ENCODE measurements at places on chromosomes 1 and 21. TPM values are rescaled to one million over a fixed set of nuclear protein-coding genes. Genes with fewer than 3 reads are reported as not detected.

Gene RIPK4
- 13.9 TPM for total RNA-seq

Gene EPHA2
- 125 TPM for total RNA-seq

Gene POLR3GL
- total RNA-seq = 11.8 TPM

Gene RASAL2
- 13.8 TPM for total RNA-seq

Gene CAPN8
- 0.77 TPM for total RNA-seq

Gene TACSTD2
- not detected for total RNA-seq

Gene CFAP107
- total RNA-seq = not detected

Gene CLCA1
- total RNA-seq = not detected

Gene FMO5
- 0.38 TPM for total RNA-seq

Gene ADIPOR1
- total RNA-seq = 57.1 TPM

Gene SAMSN1
- total RNA-seq = not detected

Gene HAO2
- not detected for total RNA-seq

Gene ZNF496
- total RNA-seq = 21.5 TPM

Gene DCDC2B
- total RNA-seq = not detected

Gene TADA1
- total RNA-seq = 12.9 TPM

Gene SYCP1
- total RNA-seq = not detected

Gene C1QA
- total RNA-seq = not detected

Gene C1orf116
- 5.8 TPM for total RNA-seq

Gene DPT
- not detected for total RNA-seq

Gene DIO1
- total RNA-seq = not detected

Gene UBXN11
- total RNA-seq = 17.2 TPM

Gene SH2D1B
- total RNA-seq = 0.18 TPM

Gene AUNIP
- 8.5 TPM for total RNA-seq

Gene KLHDC7A
- total RNA-seq = 2.3 TPM

Gene HCN3
- total RNA-seq = 6.6 TPM

Gene GJA5
- total RNA-seq = not detected

Gene TENT5C
- total RNA-seq = 0.07 TPM

Gene PLCH2
- 0.44 TPM for total RNA-seq

Gene SH3BP5L
- 26.6 TPM for total RNA-seq

Gene NCMAP
- 0.17 TPM for total RNA-seq

Gene RGSL1
- total RNA-seq = not detected

Gene CRABP2
- 13.0 TPM for total RNA-seq

Gene LINGO4
- not detected for total RNA-seq

Gene RCSD1
- total RNA-seq = not detected

Gene RGS18
- total RNA-seq = not detected

Gene FAM78B
- 0.31 TPM for total RNA-seq

Gene EPRS1
- total RNA-seq = 87.4 TPM

Gene RNU1-2
- not detected for total RNA-seq

Gene RNPEP
- 90.5 TPM for total RNA-seq

Gene NBPF4
- total RNA-seq = 0.12 TPM

Gene OR2T27
- not detected for total RNA-seq

Gene SUSD4
- 0.75 TPM for total RNA-seq

Gene DNASE2B
- not detected for total RNA-seq

Gene CHI3L1
- not detected for total RNA-seq

Gene ITGB3BP
- total RNA-seq = 15.2 TPM

Gene SAMD11
- total RNA-seq = 23.8 TPM

Gene SLC45A1
- 8.6 TPM for total RNA-seq

Gene TRIM58
- total RNA-seq = not detected

Gene ITLN1
- not detected for total RNA-seq

Gene KCNT2
- 0.08 TPM for total RNA-seq

Gene FNDC10
- 8.7 TPM for total RNA-seq

Gene SH2D2A
- 5.0 TPM for total RNA-seq
